ENCODE measurements at places on chromosomes 5 and 9.
A peak's percentile ranks its signal among the peaks of the same experiment; 100 is the strongest.

GRCh38 chr9:87381050-87381711 lies 116.5 kb upstream of the DAPK1 start:
- no peak for DNase-seq

GRCh38 chr9:100999906-101000544 lies 28.5 kb upstream of the PLPPR1 start:
- DNase-seq, result no peak

GRCh38 chr9:25994605-25995004 lies 316.4 kb upstream of the TUSC1 start:
- DNase-seq, result no peak

DNA sequence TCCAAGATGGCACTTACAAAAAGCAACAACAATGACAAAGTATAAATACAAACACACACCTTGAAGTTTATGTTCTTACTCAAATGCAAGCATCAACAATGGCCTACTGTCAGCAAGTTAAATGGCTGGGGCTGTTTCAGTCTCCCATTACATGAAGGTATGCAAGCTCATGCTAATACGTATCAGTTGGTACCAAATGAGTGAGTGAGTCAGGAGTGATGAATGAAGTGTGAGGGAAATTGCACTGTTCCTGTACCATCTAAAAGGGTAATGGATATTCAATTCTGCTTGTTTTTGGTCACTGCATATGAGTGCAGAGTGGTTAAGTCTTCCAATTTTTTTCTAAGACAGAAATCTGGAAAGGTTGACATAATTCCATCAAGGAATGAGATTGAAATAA lies 964.9 kb downstream of the MAT2B start:
- DNase-seq, result no peak

DNA sequence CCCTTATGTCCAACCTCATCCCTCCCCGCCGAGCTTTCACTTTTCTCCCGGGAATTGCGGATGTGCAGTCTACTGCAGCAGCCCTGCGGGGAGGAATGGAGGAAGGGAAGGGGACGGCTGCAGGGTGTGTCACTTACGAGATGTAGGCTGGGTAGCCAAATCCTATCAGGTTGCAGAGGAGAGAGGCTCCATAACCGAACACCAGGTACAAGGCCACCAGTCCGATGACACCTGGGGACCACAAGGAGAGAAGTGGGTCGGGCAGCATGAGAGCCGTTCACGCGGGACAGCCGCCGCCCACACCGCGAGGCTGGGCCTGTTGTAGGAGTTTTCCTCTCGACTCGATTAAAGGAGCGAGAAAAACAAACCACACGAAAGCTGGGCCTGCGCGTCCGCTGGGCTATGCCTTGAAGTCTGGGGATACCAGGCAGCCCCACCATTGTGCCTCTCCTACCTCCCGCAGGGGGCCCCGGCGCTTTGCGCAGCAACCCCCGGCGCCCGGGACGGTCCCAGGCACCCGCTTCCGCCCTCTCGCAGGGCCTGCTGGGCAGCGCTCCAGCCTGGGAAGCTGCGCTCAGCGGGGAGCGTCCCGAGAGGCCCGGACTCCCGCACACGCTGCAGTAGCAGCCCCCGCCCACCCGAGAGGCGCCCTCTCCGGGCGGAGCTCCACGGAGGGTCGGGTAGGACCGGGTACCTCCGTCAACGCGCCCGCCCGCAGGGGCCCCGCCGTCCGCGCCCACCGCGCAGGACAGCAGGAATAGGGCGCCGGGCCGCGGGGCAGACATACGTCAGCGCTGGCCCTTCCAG lies 798 bp downstream of the REEP5 start:
- DNase-seq, result peak; percentile 48

GRCh38 chr5:137305971-137306602 lies 193.0 kb downstream of the SPOCK1 start:
- DNase-seq, result no peak

- peak; percentile 23 for DNase-seq
Measured at GRCh38 chr5:60883229-60883628, 39.2 kb upstream of the ELOVL7 start.

DNA sequence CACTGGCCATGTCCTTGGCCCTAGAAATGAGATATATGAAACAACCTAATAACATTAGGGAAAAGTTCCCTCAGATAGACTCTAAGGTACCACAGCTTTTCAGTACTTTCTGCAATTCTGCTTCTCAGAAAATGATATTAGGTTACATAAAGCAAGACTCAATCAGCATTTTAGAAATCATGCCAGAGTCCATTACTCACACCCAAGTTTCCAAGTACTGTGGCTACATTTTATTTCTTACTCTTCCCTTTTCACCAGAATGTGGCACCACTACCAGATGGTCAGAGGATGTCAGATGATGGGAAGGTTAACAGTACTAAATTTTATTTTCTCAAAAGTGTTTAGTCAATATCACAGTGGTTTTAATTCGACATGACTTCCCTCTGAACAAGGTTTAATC lies 217.2 kb downstream of the MLLT3 start:
- DNase-seq, result no peak

DNA sequence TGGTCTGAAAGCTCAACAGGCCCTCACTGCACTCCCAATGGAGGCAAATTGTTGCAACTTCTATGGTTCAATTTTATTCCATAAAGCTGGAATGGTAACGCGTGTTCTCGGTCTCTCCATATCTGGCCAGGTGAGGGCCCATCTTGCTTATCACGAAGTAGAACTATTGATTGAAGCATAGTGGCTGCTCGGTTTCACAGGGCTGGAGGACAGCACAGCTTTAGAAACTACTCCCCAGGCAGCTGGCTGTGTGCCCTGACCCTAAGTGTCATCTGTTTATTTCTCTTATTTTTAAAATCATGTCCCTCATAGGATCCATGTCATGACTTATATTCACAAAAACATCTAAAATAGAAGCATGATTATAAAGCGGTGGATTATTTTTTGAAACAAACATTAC lies 223.4 kb downstream of the NPR3 start:
- no peak for DNase-seq

DNA sequence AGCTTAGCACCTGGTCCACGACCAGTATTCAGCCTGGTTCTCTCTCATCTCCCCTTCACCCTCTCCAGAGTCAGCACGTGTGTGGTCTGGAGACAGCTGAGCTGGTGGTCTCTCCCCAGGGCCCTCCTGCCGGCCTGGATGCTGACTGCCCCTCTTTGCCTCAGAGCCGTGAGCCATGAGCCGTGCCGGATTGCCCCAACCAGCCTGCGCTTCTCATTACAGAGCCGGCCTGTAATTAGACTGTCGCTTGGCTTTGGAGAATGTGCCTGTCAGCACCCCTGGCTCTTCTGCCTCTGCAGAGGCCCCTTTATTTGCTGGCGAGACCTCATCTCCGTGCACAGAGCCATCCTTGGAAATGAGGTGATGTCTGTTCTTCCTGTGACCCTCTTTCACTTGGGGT lies 118.7 kb upstream of the BOD1 start:
- DNase-seq, result no peak

DNA sequence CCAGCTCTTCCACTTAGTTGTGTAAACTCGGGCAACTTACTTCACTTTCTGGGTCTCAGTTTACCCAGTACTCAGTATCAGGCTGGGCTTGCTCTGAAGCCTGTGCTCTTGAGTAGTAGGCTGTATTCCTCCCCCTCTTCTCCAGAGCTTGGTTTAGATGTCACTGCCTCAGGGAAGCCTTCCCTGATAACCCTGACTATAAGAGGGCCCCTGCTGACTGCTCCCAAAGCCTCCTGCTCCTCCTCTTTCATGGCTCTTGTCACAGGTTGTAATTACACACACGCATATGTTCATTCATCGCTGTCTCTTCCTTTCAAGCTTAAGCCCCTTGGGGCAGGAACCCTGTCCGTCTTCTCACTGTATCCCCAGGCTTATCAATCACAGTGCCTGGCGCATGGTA lies 140.2 kb downstream of the RGS3 start:
- no peak for DNase-seq

DNA sequence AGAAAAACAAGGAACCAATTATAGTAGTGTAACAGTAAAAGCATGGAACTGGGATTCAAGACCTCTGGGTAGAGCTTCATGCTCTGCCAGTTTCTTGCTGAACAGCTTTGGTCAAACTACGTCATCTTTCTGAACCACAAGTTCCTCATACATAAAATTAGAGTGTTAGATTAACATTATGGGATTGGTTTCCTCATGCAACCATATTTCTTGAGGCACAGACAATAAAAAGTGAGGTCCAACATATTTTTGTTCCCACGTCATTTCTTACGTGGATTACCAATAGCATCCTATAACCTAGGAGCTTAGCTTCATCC lies 354.8 kb downstream of the TMEM232 start:
- peak; percentile 31 for DNase-seq

- DNase-seq, result no peak
Measured at GRCh38 chr9:101369286-101369685, 15.5 kb downstream of the BAAT start.

DNA sequence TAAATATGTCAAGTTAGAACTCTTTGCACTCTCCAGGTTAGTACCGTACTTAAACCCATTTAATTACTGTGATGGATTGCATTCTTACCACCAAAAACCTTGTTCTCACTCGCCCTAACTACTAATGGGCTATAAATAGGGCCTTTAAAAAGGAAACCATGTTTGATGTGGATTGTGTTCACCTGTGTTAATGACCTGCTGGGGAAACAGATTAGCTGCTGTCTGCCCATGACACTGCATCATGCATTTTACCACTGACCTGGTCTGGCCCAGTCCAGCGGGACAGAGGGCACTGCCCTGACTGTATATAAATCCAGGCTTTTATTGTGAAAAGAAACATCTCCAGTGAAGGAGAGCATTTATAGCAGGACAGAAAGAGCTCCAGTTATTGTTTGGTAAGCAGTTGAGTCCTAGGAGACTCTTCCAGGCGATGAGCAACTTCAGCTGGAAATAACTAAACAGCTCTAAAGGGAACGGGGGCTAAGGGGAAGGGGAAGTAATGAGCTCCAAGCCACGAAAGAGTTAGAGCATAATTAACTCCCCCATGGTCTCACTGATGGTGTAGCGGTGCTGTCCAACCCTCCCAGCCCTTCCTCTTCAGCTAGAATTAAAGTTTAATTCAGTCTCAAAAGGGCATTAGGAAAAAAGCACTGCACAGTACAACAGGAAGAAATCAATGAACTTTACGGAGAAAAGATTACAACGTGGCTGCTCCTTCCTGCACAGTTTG lies 303.1 kb downstream of the ENC1 start:
- no peak for DNase-seq

GRCh38 chr5:133938929-133939328 lies 29.5 kb downstream of the C5orf15 start:
- DNase-seq, result no peak

- no peak for DNase-seq
Measured at GRCh38 chr5:43420241-43420640, 8.1 kb upstream of the CCL28 start.

- no peak for DNase-seq
Measured at GRCh38 chr5:91058575-91058974, 324.5 kb downstream of the ARRDC3 start.

DNA sequence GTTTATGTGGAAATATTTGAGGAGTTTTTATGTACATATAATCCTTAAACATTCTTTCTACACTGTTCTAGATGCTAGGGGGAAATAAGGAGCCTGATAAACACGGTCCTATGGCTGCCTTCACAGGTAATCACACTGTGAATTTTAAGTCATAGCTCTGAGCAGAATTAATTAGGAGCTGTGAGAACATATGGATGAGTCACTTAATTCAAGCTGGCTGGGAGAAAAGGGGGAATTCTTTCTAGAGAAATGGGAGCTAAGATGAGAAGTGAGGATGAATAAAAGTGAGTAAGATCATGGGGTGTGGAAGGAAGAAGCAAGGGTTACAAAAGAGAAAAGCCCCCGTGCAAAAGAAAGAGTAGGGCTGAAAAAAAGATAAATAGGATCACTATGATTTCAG lies 290.8 kb downstream of the DNAH5 start:
- no peak for DNase-seq

Measured in GDM1 (cell line).